ENCODE measurements at places on chromosomes 2 and 18. TPM values are rescaled to one million over a fixed set of nuclear protein-coding genes. Genes with fewer than 3 reads are reported as not detected.

- ATAC-seq = no peak
These were observed 7.1 kb downstream of the KCNF1 start for GRCh38 chr2:10918661-10919409.

GRCh38 chr2:129050101-129050500, 731.4 kb upstream of the HS6ST1 start:
- no peak for ATAC-seq

The CRYGC gene
- not detected for total RNA-seq

The DES gene
- total RNA-seq = 29.3 TPM

GRCh38 chr18:7338846-7339245, 108.0 kb downstream of the LRRC30 start:
- no peak for ATAC-seq

GRCh38 chr2:46974659-46975058, 59.1 kb upstream of the MCFD2 start:
- no peak for ATAC-seq

- no peak for ATAC-seq
These were observed 120.4 kb downstream of the PDCL3 start for GRCh38 chr2:100683231-100683630.

GRCh38 chr2:170142502-170142901, 35.4 kb upstream of the MYO3B start:
- no peak for ATAC-seq

DNA sequence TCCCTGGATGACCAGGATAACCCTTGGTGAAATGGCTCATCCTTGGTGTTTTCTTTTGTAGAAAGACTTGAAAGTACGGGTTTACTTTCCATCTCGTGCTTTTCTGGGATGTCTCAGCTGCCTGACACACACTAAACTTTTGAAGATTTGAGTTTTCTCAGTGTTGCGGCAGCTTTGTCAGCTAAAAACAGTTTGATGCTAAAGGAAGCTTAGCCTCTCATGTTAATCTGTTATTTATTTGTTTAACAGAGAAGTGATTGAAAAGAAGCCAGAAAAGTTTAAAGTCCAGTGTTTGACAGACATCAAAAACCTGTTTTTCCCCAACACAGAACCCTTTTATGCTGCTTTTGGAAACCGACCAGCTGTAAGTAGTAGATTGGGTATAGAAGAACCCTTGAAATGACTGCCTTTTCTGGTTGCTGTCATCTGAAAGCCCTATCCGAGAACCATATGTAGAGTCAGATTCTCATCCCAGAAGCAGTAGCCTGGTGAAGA, 72.8 kb downstream of the LPIN1 start:
- ATAC-seq = no peak

The MYOM1 gene
- total RNA-seq = 0.32 TPM

- ATAC-seq = no peak
These were observed 8.9 kb upstream of the ANKRD29 start for GRCh38 chr18:23671564-23671963.

DNA sequence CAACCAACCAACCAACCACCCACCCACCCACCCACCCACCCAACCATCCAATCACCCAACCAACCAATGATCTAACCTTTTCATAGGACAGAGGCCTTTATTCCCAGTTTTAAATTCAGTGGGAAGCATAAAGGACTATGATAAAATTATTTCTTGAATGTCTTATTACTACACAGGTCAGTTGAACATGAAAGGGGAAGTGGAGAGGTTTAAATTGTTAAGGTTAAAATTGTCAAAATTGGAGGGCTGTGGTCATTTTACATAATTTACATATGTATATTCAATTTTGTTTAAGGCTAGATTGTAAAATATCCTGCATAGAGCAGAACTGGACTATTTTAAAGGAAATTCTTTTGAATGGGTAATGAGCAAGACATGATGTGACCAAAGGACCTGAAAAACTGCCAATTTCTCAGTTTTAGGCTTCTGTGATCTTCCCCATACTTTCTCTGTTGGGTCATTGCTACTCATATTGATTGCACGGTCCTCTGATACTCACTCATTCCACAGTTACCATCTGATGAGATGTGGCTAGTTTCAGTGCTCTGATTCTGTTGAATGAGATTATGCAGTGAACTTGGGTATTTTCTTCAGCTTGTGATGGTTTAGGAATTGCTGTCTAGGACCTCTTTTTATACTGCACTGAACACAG, 127.4 kb downstream of the PLCL1 start:
- no peak for ATAC-seq

The ADD2 gene
- 0.56 TPM for total RNA-seq

- ATAC-seq = no peak
These were observed 398.6 kb downstream of the DCDC2C start for GRCh38 chr2:4101936-4102335.

GRCh38 chr18:49400398-49401072, 59.9 kb downstream of the DYM start:
- ATAC-seq = no peak

The DSG1 gene
- 33.7 TPM for total RNA-seq

GRCh38 chr18:376311-376710, 108.5 kb upstream of the THOC1 start:
- ATAC-seq = no peak

The CLEC4F gene
- total RNA-seq = not detected

The ZNF804A gene
- total RNA-seq = not detected

- ATAC-seq = peak; percentile 12
These were observed 2.0 kb downstream of the ANO7 start for GRCh38 chr2:241190291-241190981.

The GPR39 gene
- 1.4 TPM for total RNA-seq

- no peak for ATAC-seq
These were observed 73.9 kb downstream of the LRRFIP1 start for GRCh38 chr2:237701033-237701858.

- no peak for ATAC-seq
These were observed 164.7 kb downstream of the SH3RF3 start for GRCh38 chr2:109293663-109294062.

The LDLRAD4 gene
- total RNA-seq = 3.0 TPM

The SLC5A7 gene
- not detected for total RNA-seq
